ENCODE measurements at places on chromosomes 3 and 15.

DNA sequence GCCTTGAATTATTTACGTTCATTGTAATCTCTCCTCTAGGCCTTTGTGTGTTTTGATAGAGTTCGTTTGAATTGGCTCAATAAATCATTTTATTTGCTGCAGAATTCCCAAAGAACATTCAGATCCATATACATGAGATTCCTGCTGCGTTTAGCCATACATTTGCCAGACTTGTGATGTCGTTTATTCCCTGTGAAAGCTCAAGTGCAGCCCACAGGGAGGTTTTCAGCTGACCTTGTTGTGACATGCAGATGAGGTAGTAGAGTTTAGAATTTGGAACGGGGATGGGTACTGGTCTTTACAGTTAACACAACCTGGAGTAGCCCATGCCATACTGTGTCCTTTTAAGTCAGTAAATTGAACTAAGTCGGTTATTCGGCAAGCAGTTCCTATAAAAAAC, at the start of gene C3orf20:
C3orf20 (plus strand) TSS at position 301 of the 400 bp plus-strand sequence. CDS start 7,573 bp downstream, outside the sequence.
- DNase-seq = no peak

GRCh38 chr15:81865850-81866537, 179.8 kb downstream of the MEX3B start:
- no peak for DNase-seq

- DNase-seq = no peak
Observed at GRCh38 chr3:26963361-26963743, 340.8 kb downstream of the LRRC3B start.

- no peak for DNase-seq
Observed at GRCh38 chr3:56829533-56829932, 27.8 kb upstream of the ARHGEF3 start.

DNA sequence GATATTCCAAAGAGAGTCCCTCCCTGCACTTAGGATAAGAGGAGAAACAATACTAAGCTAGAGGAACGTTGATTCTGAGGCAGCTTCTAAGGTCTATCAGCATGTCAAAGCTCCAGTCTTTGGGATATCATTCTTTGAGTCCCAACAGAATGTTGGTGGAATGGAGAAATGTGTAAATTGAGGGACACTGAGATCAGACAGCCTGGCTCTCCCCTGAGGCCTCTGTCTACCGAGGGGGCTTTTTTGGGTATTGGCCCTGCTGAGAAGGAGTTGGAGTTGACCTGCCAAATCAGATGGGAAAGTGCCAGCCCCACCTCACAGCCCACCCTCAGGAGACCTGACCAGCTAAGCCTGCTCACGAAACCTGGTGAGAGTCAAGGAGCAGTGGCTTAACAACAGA, 27.6 kb upstream of the LRTM1 start:
- no peak for DNase-seq

Data from AG08396 (cell line).